ENCODE measurements at places on chromosomes 3 and 15.

DNA sequence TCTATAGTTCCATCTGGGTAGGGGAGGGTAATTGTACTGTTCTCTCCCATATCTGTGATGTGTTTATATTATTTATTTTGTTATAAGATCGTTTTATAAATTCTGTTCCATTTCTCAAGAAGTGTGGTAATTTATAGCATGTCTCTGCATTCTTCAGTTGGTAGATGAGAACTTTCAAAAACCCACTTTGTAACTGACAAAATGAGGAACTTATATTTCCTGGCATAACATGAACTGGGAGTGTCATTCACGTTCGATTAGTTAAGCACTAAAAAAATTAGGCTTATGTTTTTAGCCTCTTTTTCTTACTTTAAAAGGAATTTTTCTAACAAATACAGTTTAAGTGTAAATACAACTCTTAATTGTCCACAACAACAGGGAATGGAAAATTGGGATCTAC is 230.8 kb downstream of the CGGBP1 start:
- no peak for DNase-seq

DNA sequence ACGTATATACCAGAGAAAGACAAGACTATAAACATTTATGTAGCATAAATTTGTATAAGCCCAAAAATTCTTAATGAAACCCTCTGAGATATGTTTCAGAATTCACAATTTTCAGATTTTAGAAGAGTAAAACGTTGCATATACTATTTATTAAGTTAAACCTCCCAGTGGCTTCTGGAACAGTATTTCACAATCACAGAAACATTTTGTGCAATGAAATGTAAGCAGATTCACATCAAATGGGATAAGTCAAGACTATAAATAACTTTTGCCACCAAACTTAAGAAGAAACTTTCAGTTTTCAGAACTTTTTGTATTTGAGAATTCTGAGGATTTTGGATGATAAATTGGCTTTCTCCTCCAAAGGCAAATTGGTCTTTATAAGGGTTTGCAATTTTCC is 9.2 kb downstream of the SLTM start:
- peak; percentile 60 for DNase-seq

- DNase-seq, result no peak
Measured at GRCh38 chr15:58064082-58064979, 1.2 kb downstream of the ALDH1A2 start.

DNA sequence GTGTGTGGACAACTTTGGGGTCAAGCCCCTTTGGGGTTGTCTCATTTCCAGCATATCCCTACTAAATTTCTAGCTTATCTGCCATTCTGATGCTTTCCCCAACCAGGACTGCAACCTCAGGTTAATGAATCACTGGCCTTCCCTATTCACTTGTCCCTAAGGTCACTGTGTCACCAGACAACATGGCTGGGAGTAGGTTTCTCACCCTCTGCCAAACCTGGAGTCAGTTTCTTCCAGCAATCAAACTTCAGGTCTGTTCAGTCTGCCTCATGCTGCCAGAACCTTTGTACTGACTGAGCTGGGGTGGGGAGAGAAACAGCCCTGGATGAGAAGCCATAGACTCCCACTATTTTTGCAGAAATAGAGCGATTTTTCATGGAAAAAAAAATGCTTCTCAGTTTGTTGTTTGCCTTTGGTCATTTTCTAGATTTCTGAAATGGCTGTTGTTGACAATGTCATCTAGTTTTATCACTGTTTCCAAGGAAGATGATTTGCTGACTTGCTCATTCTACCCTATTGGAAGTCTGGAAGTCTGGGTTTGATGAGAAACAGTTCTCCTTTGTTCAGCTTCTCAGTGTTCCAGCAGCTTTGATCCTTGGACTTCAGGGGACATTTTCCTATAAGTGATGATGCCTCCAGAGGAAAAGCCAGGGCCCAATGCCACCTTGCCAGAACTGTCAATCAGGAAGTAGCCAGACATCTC is 74.8 kb upstream of the IL12A start:
- DNase-seq, result no peak

DNA sequence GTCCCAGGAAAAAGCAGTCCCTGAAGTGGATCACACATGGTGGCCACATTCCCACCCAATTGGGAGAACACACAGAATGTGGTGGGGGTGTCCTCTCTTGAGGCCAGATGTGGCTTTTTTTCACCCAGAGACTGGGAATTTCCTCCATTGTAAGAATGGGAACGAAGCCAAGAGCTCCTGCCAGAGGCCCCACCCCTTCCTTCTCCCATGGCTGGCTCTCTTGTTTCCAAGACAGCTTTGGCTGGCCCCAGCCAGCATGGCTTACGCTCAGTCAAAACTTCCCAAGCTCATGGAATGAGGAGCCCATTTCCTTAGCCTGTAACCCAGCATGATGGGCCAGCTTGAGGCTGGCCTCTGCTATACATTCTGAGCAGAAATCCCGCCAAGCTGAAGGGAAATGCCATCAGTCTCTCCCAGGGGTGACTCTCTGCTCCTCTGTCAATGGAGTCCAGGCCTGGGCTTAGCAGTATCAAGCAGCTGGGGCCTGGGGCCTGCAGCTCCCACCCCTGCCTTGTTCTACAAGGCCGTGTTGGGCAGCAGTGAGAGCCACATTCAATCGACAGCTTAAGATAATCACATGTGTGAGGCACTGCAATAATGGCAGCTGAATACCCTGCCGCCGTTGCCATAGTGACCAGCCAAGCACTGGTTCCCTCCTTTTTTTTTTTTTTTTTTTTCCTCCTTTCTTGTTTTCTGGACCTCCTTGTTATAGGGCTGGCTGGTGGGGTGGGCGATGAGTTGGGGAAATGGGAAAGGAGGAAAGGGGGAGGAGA is 142.4 kb downstream of the EPHB1 start:
- DNase-seq, result no peak

- no peak for DNase-seq
Measured at GRCh38 chr3:59753808-59754450, 704.1 kb upstream of the CFAP20DC start.

GRCh38 chr15:67115586-67115969 is 50.2 kb downstream of the SMAD3 start:
- no peak for DNase-seq

GRCh38 chr3:24736701-24737100 is 242.1 kb upstream of the THRB start:
- no peak for DNase-seq

DNA sequence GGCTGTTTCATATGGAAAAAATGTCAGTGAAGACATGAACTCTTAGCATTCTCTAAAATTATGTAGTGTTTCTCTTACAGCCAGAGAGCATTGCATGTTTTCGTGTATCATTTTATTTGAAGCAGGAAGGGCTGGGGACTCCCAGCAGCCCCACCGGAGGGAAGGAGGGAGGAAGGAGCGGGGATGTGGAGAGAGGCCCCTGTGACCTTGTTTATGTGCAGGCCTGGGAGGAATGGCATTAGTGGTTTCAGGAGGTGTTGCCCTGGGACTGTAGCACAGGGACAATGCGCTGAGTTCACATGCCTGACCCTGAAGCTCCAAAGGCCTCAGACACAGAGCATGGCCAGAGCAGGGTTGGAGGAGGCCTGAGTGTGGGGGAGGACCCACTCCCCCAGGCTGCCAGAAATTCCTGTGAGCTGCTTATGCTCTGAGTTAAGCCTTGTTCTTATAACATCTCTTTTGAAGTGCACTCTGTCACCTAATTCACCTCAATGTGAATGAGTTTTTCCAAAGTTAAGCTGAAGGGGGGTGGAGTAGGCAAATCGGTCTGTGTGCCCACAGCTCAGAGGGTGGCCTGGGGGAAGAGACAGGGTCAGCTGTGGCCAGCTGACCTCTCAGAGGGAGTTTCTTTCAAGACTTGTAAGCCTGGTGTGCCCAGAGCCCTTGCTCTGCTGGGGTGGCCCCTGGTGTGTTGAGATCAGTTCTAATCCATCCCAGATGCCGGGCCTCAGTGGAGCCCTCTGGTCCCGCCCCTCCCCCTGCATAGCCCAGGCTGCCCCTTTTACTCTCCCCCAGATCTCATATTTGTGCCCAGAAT is 3.9 kb upstream of the RNU6-1 start:
- peak; percentile 89 for DNase-seq

GRCh38 chr3:48423241-48423882 is 6.5 kb downstream of the PLXNB1 start:
- DNase-seq, result no peak

GRCh38 chr15:46260937-46261336 is 626.1 kb downstream of the SQOR start:
- no peak for DNase-seq

GRCh38 chr3:20511863-20512505 is 326.0 kb upstream of the SGO1 start:
- DNase-seq, result peak; percentile 72

DNA sequence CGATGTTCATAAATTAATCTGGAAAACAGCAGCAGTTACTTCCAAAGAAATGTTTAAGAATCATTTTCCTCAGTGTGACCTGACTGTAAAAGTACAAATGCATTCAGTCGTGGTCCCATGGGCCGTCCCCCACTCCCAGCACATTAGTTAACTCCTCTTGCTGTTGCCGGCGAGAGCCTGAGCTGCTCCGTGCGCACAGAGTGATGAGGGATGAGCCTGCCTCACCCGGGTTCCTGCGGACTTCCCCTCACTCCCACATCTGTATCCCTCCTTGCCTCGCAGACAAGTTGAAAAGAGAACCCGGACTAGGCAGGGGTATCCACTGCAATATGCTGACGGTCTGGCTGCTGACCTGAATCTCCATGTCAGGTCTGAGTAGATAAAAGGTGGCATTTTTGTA is 861.7 kb upstream of the NR2F2 start:
- DNase-seq, result no peak

DNA sequence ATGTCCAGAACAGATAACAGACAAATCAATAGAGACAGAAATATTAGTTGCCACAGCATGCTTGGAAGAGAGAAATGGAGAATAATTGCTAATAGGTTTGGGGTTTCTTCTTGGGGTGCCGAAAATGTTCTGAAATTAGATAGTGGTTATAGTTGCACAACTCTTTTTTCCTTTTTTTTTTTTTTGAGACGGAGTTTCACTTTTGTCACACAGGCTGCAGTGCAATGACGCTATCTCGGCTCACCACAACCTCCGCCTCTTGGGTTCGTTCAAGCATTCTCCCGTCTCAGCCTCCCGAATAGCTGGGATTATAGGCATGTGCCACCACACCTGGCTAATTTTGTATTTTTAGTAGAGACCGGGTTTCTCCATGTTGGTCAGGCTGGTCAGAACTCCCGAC is 163.3 kb downstream of the PLCH1 start:
- no peak for DNase-seq

GRCh38 chr3:62109534-62109933 is 263.8 kb downstream of the FEZF2 start:
- peak; percentile 97 for DNase-seq

DNA sequence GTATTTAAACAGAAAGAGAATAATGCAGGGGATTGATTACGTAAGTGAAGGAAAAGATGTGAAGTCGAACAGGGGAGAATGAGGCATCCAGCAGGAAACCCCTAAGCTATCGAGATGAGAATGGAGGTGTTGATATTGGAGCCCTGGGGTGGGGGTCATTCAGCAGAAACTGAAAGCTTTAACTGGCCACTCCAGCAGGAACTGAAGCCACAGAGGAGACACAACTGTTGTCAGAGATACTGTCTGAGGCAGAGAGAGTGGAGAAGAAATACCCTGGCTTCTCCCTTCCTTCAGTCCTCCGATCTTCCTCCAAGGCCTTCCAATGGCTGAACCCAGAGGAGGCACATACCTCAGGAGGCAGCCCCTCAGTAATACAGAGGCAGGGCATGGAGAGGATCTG is 152.4 kb downstream of the THRB start:
- DNase-seq, result no peak

- DNase-seq, result no peak
Measured at GRCh38 chr3:186236357-186237020, 125.5 kb downstream of the DGKG start.

- DNase-seq, result peak; percentile 39
Measured at GRCh38 chr3:129087138-129087702, 26.6 kb downstream of the GP9 start.

GRCh38 chr15:47461652-47462141 is 255.6 kb upstream of the SEMA6D start:
- no peak for DNase-seq

DNA sequence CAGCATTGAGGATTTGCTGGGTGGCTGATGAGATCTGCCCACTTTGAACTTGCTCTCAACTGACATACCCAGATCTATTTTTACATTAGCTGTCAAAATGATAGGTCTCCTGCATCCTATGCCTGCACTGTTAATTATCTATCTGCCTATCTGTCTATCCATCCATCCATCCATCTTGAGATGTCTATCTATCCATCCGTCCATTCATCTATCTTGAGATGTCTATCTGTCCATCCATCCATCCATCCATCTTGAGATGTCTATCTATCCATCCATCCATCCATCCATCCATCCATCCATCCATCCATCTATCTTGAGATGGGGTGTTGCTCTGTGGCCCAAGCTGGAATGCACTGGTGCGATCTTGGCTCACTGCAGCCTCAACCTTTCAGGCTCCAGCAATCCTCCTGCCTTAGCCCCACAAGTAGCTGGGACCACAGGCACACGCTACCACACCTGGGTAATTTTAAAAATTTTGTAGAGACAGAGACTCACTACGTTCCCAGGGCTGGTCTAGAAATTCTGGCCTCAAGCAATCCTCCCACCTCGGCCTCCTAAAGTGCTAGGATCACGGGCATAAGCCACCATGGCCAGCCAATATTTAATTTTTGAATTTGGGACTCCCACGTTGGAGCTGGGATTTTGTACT is 159.4 kb upstream of the NSMCE3 start:
- DNase-seq, result no peak

GRCh38 chr15:40204100-40204499 is 34.8 kb upstream of the PAK6 start:
- DNase-seq, result no peak

- no peak for DNase-seq
Measured at GRCh38 chr3:79146024-79146423, 621.8 kb downstream of the ROBO1 start.

DNA sequence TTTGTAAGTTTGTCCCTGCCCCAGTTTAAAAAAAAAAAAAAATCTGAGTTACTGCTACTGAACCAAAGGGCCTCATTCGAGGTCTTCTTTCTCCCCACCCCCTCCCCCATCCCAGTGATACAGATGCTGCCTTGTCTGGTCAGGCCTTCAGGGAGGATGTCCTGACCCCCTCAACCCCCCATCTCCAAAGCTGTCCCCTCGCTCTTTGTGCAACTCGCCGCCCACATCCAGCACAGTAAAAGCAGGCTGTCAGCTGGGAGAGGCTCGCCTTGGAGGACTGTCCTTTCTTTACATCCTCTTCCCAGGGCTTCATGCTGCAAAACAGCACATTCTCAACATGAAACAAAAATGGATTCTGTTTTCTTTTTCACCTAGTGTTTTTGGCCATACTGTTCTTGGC is 133.4 kb downstream of the VGLL4 start:
- DNase-seq, result no peak

- DNase-seq, result no peak
Measured at GRCh38 chr3:142021127-142021526, 128.2 kb downstream of the TFDP2 start.

DNA sequence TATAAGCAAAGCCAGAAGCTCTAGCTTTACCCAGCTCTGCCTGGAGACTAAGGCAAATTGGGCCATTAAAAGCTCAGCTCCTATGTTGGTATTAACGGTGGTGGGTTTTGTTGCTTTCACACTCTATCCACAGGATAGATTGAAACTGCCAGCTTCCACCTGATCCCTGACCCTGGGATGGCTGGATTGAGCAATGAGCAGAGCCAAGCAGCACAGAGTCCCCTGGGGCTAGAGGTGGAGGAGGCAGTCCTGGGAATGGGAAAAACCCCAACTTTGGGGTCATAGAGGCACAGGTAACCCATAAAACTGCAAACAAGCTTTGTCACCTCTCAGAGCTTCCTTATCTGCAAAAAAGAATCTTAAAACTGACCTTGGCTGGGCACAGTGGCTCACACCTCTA is 6.6 kb downstream of the RHO start:
- no peak for DNase-seq

GRCh38 chr3:170346481-170347392 is 10.8 kb upstream of the SKIL start:
- DNase-seq, result no peak
